Activated T-cell treated with anti-CD3 and anti-CD28 coated beads for 1 hour (primary cell): ENCODE measurements at places on chromosomes 1 and 21.

DNA sequence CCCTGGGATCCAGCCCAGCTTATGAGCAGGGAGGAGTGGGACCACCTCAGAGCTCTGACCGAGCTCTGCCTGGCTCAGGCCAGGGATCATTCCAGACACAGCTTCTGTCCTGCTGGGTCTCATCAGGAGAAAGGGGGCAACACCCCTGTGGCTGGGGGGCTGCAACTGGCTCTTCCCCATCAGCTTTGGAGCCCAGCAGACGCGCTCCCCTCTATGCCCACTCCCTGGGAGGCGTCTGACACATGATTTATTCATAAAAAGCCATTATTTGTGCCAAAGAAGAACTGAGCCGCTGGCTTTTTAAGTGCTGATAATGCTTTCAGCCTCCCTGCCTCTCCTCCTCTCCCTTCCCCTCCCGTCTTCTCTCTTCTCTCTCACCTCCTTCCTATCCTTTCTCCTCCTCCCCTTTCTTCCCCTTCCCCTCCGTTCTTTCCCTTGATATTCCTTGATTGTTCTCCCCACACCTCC, 25.0 kb downstream of the FOXO6 start:
- no peak for DNase-seq

- no peak for DNase-seq
These were observed 71.7 kb downstream of the TOMM20 start for GRCh38 chr1:235056937-235057336.

DNA sequence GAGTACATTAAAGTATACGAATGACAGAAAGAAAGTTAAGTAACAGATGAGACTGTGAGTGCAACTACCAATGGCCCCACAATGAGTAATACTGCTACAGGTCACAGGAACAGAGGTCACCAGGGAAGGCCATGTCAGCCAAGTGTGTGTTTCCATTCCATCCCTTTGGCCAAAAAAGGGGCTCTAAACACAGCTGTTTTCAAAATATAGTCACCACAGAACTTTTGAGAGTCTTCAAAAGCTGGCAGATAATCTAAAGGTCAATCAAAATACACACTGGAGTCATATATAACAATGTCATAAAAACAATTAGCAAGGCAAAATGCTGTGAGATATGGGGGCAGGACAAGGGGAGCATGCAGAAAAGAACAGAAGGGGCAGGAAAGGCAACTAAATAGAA, 10.2 kb downstream of the USP24 start:
- DNase-seq = no peak

DNA sequence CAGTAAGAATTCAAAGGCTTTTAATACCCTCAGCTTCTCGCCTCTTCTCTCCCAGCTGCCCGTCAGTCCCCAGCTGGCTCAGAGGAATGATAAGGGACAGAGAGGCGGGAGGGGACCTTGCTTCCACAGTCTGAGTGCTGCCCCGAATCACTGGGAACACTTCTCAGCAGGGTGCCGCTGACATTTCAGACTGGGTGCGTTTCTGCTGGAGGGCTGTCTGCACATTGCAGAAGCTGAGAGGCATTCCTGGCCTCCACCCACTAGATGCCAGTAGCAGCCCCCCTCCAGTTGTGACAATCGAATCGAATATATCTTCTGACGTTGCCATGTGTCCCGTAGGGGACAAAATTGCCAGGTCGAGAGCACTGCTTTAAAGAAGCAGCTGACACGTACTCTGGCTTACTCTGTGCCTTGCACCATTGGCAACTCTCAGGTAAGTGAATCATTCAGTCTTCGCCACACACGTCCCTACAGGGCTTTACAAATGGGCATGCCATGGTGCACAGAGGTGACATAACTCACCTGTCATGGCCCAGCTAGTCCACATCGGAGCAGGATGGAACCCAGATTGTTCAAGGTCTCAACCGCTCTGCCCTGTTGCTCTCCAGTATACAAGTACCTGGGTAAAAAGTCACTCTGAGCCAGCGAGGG, 23.9 kb downstream of the CTNNBIP1 start:
- no peak for DNase-seq

DNA sequence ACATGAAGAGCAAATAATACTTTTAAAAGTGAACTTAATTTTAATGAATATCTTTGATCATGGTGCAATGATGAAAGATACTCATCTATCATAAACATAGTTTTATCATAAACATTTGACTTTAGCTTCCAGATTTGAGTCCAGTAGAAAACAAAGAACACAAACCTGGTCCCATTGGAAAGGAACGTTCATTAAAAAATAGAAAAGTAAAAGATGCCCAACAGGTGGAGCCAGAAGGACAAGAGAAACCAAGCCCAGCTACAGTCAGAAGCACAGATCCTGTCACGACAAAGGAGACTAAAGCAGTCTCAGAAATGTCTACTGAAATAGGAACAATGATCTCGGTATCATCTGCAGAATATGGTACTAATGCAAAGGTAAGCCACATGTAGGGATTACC, 55.6 kb upstream of the MYOCOS start:
- no peak for DNase-seq

- no peak for DNase-seq
These were observed 69.1 kb upstream of the ABCG1 start for GRCh38 chr21:42149656-42150473.

DNA sequence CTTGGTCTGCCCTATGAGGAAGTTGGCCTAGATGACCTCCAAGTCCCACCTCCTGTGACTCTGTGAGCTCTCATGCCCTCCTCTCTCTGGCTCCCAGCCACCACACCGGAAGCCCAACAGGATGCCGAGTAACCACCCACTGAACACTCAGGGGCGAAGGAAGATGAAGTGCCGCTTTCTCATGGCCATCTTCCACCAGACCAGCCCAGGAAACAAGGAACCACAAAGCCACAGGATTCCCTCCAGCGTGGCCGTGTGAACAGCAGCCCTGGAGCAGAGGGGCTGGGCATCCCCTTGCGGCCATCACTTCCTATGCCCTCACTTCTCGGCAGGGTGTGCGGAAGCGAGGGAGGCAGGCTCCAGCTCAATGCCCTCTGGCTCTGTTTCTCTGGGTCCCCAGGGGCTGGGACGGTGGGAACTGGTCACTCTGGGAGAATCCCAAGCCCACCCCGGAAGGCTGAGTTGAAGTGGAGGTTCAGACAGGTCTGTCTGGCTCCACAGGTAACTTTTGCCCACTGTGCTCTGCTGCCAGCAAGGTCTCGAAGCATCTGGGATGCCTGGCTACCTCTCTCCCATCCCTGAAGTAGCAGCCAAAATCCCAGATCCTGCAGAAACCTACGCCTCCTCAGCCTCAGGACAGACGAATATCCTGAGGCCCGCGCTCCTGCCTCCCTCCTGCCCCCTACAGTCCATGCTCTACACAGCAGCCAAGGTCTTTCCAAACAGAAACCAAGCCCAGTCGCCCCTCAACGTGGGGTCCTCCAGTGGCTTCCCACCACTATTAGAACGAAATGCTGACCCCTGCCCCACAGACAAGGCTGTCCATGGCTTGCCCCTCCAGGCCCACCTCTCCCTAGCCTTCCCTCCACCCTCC, 44.2 kb upstream of the ECE1 start:
- DNase-seq = peak; percentile 64

GRCh38 chr21:45416620-45417019, 11.7 kb downstream of the COL18A1 start:
- no peak for DNase-seq

- DNase-seq = no peak
These were observed 30.3 kb downstream of the CEP350 start for GRCh38 chr1:179984942-179985341.

DNA sequence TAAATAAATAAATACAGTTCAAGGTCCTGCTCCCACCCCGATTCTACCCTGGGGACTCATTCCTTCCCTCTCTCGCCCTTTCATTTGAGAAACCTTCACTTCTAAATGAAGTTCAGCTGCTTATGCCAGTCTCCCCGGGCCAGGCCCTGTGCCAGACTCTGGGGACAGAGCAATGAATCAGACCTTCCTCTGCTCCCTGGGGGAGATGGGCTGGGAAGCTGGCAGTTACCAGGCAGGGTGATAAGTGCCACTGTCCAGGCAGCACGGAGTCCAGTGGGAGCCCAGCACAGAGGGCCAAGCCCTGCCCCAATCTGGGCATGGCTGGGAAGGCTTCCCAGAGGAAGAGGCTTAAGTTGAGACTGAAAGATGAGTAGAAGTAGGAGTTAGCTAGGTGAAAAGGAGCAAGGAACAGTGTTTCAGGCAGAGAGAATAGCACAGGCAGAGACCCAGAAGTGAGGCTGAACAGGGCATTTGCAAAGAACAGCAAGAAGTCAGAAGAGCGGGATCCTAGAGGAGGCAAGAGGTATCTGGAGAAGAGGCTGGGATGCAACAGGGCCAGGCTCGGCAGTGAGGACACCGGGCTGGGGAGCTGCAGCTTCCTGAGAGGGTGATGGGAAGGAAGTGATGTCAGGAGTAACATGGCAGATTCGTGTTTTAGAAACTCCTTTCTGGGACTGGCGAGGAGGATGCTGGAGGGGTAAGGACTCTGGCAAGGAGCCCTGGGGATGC, 13.5 kb downstream of the KCNQ4 start:
- DNase-seq = no peak

DNA sequence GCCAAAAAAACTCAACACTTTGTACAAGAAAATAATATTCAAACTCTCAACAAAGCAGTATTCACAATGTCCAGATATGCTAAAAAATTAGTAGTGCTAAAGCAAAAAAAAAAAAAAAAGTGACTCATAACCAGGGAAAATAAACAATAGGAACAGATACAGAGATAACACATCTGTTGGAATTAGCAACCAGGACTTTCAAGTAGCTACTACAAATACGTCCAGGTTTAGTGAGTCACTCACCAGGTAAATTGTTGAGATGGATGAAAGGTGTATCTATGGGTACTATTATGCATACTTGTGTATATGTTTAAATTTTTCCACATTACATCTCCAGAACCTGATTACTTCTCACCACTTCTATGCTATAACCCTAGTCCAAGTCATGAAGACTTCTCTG, 144.8 kb upstream of the SLC35F3 start:
- no peak for DNase-seq

DNA sequence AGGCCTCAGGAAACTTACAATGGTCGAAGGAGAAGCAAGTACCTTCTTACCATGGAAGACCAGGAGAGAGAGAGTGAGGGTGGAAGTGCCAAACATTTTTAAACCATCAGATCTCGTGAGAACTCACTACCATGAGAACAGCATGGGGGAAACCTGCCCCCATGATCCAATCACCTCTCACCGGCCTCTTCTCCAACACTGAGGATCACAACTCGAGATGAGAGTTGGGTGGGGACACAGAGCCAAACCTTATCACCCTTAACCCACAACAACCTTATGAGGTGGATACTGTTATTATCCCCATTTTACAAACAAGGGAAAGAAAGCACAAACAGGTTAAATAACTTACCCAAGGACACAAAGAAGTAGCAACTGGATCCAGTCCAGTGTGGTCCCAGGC, 80.5 kb downstream of the MPZL1 start:
- no peak for DNase-seq

DNA sequence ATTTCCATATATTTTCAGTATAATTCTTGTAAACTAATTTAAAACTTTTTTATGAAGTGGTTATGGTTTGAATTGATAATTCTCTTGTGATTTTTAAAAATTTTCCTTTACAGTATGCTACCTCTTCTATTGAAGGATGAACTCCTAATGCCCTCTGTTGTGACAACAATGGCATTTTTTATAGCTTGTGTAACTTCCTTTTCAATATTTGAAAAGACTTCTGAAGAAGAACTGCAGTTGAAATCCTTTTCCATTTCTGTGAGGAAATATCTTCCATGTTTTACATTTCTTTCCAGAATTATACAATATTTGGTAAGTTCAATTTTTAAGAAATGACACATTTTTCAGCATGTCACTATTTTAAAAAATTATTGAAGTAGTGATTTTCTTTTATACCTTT, 61.4 kb downstream of the ALG6 start:
- no peak for DNase-seq

GRCh38 chr1:231236938-231237337, 4.1 kb upstream of the GNPAT start:
- no peak for DNase-seq

- DNase-seq = no peak
These were observed 212.0 kb upstream of the FAM78B start for GRCh38 chr1:166378805-166379204.

DNA sequence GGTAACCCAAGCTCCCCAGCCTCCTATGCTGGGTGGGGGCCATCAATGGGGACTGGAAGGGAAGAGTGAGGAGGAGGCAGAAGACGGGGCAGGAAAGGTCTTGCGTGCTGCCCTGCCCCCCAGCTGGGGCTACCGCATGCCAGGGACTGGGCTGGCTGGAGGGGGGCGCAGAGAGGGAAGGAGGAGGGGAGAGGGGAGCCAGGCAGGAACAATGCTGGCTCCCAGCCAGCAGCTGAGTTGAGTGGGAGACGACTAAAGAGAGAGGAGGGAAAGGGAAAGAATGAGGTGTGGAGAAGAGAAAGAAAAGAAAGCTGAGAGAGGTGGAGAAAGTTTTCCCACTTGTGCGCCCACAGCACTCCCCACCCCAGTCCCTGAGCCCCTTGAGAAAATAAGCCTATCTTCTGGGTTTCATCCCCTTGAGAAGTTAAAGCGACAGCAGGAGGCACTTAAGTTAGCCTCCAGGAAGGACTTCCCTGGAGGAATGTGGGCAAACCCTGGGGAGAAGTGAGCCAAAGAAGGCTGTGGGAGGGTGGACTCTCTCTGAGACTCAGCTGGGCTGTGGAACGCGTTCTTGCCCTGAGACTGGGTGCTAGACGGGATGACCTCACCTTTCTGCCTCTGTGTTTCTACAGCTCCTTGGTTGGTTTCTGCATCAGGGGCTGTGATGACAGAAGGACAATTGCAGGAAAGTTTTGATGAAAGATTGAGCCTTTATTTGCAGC, 12.9 kb upstream of the NES start:
- DNase-seq = no peak

GRCh38 chr21:36450511-36450910, 29.4 kb downstream of the CLDN14 start:
- no peak for DNase-seq

- no peak for DNase-seq
These were observed 48.5 kb downstream of the RHBG start for GRCh38 chr1:156417401-156418020.

DNA sequence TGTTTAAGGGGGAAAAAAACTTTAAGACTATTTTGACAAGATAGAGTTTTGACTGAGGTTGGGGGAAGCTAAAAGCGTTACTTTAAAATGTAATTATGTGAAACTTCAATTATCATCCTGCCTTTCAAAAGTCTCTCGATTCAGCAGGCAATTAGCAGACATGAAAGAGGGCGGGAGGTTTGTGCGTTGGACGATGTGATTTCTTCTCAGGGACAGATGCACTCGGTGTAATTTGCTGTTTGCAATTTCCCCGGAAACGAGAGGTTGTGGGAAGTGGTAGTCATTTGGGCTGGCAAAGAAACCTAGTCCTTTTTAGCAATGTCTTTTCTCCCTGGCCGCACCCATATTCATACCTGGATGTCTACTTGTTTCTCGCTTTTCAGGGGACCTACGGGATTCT, 27.1 kb downstream of the KAZN start:
- DNase-seq = no peak

- no peak for DNase-seq
These were observed 19.7 kb upstream of the RIPK4 start for GRCh38 chr21:41786509-41786987.

- no peak for DNase-seq
These were observed 6.0 kb downstream of the FNBP1L start for GRCh38 chr1:93453911-93454310.
